ENCODE measurements at places on chromosomes 12 and 14.

- DNase-seq: no peak
Observed at GRCh38 chr14:36900846-36901245, 239.2 kb downstream of the PAX9 start.

- DNase-seq: no peak
Observed at GRCh38 chr12:24954261-24954660, 5.4 kb upstream of the BCAT1 start.

DNA sequence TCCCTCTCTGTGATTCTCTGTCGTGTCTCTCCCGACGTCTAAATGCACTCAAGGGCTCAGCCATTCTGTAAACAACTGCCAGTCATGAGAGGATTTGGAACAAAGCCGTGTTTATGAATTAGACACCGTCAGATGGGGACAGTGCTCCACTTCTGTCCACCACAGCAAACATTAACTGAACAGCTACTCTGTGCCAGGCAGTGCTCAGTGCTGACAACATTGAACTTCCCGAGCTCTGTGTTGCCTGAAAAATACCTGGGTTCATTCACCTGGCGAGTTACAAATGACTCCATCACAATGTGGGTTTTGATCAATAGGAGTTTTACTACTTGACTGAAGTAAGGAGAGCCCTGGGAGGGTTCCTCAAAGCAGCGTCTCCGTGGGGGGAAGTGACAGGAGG, 139.3 kb downstream of the GLT1D1 start:
- DNase-seq: no peak

DNA sequence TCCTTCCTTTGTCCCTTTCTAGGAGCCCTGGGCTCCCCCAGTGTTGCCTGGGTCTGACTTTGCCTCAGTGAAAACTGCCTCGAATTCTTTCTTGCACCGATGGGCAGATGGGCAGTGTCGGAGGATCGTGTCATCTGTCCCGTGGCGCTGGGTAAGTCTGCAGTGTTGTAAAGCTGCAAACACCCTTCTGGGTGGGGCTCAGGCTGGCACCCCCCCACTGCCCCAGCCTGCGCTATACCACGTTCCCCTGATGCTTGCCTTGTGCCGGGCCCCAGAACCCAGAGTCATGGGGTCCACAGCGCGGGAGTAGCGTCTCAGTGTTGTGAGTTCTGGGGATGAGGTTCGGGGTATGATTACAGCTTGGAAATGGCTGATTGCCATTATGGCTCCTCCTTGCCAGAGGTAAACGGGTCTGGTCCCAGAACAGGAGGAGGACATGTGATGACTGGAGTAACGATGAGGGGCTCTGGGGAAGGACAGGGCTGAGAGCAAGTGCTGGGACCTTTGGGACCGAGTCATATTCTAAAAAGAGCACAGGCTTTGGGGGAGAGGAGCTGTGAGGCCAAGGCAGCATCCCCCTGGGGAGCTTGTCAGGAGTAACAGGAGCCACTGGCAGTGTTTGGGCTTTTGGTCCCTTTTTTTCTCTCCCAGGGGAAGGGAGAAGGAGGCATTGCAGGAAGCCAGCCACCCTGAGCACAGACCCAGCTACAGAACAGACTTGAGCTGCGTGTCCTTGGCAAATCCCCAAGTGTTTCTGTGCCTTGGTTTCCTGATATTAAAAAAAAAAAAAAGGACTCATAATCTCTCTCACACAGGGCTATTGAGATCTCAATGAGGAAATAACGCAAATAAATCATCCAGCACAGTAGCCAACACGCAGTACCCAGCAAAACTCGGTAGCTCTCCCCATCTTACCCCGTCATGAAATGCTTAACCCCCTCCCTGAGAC, 4.3 kb downstream of the RTL1 start:
- no peak for DNase-seq

DNA sequence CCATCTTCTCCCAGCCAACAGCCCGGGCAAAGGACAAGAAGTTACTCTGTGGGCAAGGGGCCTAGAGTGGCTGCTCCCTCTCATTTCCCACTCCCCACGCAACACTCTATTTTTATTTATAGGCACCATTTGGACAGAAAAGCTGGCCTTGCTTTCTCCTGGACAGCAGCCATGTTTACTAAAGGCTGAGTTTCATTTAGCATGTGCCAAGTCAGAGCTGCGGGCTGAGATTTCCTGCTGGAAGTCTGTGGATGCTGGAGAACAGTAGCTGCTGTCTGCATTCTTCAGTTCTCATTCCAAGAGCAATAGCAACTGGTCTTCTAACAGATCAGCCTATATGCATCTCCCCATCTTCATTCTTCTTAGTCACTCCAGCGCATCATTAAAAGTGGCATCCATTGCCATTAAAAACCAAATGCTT, 8.3 kb downstream of the COL2A1 start:
- DNase-seq: no peak
